HL-60 (cell line): ENCODE measurements at places on chromosomes 4 and X.
A peak's percentile ranks its signal among the peaks of the same experiment; 100 is the strongest.

DNA sequence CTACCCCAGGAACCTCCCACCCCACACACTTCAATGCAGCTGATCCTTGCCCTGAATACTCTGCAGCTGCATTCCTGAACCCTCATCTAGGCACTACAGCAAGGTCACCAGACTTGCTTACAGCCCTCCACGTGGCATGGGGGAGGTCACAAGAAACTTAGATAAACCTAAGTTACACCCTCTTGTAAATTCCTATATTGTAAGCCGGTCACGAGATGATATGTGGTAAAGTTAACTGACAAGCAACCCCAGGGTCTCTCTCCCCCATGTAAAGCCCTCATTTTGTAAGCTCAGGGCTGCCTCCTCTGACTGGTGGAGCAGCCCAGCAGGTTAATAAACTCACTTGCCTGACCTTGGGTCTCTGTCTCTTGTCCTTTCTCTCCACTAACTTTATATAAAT, 570.7 kb downstream of the PCDH7 start:
- no peak for DNase-seq

DNA sequence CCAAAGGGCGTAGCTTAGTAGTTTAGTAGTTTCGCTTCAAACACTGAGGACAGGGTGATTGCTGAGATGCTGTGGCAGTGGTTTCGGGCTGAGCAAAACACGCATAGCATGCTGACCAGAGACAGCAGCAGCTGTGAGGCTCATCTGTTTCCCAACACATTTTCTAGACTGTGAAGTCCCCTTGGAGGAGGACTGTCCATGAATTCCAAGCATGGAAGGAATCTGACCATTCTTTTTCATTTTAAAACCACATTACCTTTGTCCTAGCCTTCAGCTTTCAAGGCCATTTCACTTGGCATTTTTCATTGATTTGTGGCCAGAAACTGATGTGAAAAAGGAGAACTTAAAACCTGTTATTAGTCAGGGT, 240.9 kb downstream of the PALLD start:
- no peak for DNase-seq

DNA sequence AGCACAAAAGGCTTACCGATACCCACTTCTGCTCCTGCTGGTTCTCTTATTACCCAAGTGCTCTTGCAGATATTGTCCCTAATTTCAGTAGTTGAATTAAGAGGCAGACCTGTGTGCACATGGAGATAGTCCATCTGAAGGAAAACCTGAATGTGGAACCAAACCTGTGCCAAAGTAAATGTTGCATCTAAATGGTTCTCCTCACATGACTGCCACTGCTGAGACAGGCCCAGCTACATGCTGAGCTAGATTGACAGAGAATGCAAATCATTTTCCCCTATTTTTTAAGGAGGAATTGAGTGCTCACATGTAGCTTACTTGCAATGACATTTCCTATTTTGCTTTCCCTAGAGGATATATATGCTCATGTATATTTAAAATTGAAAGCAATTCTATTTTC, 609.1 kb upstream of the TECRL start:
- no peak for DNase-seq

DNA sequence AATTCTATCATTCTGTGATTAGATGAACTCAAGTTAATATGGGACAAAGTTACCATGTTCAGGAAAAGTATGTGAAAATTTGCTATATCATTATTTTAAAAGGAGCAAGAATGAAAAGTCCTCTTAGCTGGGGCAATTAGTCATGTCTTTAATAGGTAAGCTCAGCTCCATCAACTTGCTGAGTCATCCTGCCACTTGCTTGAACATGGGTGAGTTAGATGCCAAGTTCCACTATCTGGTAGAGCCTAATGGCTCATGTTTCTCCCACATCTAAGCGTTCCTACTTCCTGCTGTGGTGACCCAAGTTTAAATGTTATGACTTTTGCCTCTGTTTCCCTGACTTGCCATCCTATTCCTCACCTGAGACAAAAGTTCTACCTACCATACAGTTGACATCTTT, 276.8 kb downstream of the ZNF674 start:
- DNase-seq: peak; percentile 39

GRCh38 chr4:78362310-78362709, 189.3 kb upstream of the ANXA3 start:
- no peak for DNase-seq

DNA sequence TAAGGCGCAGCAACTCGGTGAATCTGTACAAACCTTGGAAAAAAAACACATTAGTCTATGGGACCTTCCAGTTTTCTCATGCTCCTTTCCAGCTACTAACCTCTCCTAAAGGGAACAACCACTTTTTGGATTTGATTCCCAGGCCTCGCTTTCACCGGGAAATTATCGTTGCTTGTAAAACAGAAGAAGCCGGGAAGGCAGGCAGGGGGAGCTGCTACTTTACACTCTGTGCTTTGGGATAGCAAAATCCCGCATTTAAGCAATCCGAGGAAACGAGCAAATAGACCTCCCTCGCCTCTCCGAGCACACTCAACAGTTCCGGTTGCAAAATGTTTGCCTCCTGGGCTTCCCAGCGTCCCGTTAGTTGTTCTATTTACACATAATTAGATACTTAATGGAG, 1.2 kb downstream of the CD38 start:
- peak; percentile 59 for DNase-seq

DNA sequence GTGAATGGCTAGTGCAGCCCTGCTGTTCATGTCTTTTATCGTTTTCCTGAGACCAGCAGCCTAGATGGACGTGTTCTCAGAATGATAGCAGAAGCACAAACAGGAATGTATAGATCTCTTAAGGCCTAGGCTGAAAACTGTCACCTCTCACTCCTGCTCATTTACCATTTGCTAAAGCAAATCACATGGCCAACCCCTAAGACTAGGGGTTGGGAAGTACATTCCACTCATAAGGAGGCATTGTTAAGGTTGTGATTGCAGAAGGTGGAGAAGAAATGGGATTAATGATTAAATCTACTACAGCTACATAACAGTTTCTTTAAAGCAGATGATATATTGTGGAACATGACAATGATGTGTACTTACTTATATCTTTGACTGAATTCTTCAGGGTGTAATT, 536.8 kb upstream of the FTHL17 start:
- DNase-seq: no peak

GRCh38 chrX:14939644-14940043, 66.4 kb downstream of the MOSPD2 start:
- DNase-seq: no peak

- peak; percentile 33 for DNase-seq
These were observed 442 bp downstream of the NDUFB11 start for GRCh38 chrX:47143894-47144625.

DNA sequence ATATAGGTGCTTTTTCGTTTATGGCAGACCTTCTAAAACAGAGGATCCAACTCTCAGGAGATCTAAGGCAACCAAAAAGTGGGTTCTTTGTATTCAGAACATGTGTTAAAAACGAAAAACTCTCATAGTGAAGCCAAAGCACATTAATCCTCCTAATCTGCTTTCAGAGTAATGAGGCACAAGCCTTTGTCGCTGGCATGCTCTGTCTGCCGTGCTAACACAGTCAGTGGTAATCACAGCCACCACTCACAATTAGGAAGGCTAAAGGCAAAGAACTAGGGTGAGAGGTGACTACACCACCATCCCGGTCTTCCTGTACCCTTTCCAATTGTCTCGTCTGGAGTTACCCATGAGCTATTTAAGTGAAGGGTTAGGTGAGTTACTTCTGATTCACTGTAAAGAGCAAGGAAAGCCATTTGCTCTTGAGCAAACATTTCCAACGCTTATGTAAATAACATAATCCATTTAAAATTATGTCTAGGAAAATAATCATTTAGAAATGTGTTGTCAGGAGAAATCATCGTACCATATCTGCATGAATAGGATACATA, 40.7 kb downstream of the NPY2R start:
- no peak for DNase-seq

GRCh38 chr4:41661442-41662076, 87.0 kb downstream of the PHOX2B start:
- peak; percentile 38 for DNase-seq

GRCh38 chr4:99275885-99276284, 14.9 kb downstream of the ADH1A start:
- no peak for DNase-seq

DNA sequence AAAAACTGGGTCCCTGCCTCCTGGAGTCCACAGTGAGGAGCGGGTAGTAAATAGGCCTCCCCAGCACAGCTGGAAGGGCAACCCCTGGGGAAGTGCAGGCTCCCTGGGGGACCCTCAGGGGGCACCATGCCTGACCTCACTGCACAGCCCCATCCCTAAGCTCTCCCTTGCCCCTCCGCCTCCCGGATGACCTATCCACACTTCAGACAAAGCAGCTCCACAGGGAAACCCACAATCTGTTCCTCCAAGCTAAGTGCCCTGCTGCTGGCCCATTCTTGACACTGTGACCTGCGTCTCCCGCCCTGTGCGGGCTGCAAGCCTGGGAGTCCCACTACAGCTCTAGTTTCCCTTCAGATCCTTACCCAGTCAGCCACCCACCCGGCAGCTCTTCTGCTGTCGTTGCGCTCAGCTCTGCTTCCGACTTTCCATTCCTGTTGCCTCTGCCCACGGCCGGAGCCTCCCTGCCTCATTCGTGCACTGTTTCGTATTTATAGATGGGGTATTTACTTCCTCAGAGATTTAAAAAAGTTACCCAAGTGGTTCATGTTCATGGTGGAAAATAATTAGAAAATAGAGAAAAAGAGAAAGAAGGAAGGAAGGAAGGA, 47.0 kb upstream of the STOX2 start:
- no peak for DNase-seq

GRCh38 chr4:110493520-110493919, 17.6 kb downstream of the ENPEP start:
- no peak for DNase-seq

- no peak for DNase-seq
These were observed 1882.9 kb upstream of the AGA start for GRCh38 chr4:179325181-179325580.

- no peak for DNase-seq
These were observed 102.9 kb downstream of the CLCN4 start for GRCh38 chrX:10259716-10260115.

- DNase-seq: no peak
These were observed 3.3 kb downstream of the STK32B start for GRCh38 chr4:5054532-5054931.

DNA sequence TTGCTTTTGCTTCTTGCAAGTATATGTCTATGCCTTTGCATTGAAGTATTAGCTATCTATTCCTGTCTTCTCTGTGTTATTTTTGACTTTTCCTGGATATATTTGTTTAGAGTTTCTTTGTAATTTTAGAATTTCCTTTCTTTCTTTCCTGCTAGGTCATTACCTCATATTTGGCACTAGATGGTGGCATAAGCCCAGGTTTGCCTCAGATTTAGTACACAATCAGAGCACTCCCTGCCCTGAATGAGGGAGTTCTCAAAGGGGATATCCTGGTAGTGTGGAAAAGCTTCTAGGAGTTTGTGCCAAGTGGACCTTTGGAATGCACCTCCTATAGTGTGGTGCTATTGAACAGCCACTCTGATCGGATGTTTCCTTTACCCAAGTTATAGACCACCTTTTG, 181.6 kb downstream of the UGT8 start:
- DNase-seq: no peak

DNA sequence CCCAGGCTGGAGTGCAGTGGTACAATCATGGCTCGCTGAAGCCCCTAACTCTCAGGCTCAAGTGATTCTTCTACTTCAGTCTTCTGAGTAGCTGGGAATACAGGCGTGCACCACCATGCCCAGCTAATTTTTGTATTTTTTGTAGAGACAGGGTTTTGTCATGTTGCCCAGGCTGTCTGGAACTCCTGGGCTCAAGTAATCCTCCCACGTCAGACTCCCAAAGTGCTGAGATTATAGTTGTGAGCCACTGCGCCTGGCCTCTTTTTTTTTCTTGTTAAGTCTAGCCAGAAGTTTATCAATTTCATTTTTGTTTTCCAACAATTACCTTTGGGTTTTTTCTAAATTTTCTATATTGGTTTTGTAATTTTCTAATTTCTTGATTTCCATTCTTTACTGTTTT, 100.6 kb downstream of the GC start:
- DNase-seq: no peak

GRCh38 chrX:107565015-107565414, 63.3 kb upstream of the PRPS1 start:
- no peak for DNase-seq

DNA sequence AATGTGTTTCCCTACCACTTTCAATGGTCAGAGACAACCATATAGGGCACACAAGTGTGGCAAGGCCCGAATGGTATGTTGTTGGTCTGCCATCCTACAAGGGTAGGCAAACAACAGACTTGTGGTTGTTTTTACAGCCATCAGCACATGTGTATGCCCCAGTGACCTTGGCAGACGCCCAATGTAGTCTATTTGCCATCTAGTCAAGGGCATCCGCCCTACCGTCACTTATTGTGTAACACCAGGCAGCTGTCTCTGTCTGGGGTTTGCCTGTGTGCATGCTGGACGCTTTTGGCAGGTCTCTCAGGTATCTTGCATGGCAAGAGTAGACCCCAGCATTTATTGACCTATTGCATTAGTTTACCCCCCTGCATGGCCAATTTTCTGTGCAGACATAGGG, 1145.5 kb upstream of the POU3F4 start:
- no peak for DNase-seq

DNA sequence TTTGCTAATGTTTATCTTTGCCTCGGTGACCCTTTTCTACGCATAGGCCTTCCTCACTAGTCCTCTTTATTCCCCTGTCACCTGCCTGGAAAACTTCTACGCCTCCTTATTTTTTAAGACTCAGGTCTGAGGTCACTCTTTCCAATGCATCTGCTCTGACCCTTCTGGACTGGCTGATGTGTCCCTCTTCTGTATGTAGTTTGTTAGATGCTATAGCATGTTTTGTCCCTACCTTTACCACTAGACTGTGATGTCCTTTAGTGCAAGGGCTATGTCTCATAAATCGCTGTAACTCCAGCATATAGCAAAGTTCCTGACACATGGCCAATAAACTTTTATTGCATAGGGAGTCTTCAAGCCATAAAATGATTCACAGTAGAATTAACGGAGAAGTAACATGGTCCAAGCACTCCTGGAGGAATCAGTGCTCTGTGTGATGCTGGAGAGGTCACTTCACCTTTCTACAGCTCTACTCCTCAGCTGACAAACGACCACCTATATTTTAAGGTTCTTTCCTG, 872.5 kb upstream of the SLIT2 start:
- no peak for DNase-seq

DNA sequence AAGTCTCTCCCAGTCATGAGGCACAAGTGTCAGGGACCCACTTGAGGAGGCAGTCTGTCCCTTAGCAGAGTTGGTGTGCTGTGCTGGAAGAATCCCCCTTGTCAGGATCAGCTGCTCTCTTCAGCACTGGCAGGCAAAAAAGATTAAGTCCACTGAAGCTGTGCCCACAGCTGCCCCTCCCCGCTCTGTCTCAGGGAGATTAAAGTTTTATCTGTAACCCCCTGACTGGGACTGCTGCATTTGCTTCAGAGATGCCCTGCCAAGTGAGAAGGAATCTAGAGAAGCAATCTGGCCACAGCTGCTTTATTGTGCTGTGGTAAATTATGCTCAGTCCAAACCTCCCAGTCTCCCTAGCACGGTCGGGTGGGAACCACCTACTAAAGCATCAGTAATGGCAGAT, 37.4 kb upstream of the HEPH start:
- DNase-seq: no peak
